SW 1271 (cell line): ENCODE measurements at places on chromosomes 12 and 14.

DNA sequence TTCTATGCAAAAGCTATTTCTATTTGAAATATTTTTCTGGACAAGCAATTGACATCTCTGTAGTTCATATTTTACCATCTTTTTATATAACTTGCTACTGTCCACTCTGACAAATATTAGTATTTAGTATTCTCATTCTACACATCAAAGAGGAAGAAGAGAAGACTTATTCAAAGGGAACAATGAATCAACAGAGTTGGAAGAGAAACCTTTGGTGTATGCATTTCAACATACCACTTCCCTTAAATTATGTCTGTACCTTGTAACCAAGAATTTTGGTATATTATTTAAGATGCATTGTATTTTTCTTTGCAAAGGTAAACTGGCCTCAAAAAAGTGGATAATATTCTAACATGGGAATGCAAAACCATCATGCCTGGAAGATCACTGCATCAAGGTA, 72.1 kb upstream of the DUSP6 start:
- DNase-seq, result no peak

- DNase-seq, result no peak
These were observed 58.9 kb upstream of the FBXO33 start for GRCh38 chr14:39491134-39491571.

DNA sequence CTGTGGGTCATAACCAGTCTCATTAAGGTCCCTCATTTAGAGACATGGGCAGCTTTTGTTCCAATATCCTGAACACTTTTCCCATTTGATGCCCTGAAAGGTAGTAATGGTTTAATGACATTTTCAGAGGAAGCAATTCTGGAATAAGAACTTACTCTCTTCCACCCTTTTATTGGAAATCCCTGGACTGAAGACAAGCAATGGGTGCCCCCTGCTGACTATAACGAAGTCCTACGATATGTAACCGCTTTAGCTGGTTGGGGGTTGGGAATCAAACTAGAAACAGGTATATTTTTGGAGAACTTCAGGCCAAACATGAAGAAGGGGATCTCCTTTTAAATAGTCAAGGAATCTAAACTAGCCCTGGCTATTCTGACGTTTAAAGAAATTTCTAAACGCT, 20.5 kb downstream of the SARNP start:
- no peak for DNase-seq

GRCh38 chr12:20475542-20475941, 107.2 kb downstream of the PDE3A start:
- no peak for DNase-seq

- no peak for DNase-seq
These were observed 34.2 kb upstream of the KTN1 start for GRCh38 chr14:55545779-55546178.

DNA sequence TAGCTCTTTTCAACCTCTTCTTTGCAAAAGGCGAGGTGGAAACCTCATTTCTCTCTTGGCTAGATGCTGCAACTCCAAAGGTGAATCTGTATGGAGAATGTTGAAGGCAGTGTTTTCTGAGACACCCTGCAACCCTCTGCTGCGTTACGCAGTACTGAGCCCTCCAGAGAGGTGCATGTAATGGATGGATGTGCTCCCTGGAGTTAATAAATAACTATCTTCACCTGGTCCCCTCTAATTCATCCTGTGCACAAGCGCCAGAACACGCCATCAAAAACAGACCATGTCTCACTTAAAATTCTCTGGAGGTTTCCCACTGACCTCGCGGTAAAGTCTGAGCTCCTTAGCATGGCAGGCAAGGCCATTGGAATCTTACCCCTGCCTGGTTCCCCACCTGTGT, 234.4 kb upstream of the PWP1 start:
- DNase-seq, result no peak

DNA sequence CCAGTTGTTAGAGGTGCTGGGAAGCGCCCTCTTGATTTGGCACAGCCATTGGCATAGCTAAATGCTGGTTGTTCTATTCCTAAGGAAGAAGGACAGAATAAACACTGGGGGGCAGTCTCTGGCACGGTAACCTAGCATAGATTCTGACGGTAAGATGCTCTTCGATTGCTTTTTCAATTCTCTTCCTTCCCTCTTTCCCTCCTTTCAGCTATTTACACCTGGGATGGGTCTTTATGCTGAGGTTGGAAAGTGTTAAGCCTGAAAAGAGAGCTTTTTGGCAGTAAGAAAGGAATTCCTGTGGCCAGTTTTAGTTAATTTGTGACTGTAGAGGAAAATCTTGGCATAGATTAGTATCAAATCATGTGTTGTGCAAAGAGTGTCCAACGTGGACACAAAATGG, 162.8 kb downstream of the SNAPC1 start:
- DNase-seq, result no peak

- DNase-seq, result no peak
These were observed 57.3 kb downstream of the MAX start for GRCh38 chr14:65045006-65045405.

GRCh38 chr12:1493781-1494565, 100.4 kb downstream of the FBXL14 start:
- no peak for DNase-seq

GRCh38 chr14:94171208-94171607, 2.9 kb upstream of the PPP4R4 start:
- no peak for DNase-seq
